ENCODE measurements at places on chromosomes 3 and 15.

GRCh38 chr15:50246631-50247030 is 18.9 kb downstream of the HDC start:
- DNase-seq: no peak

- no peak for DNase-seq
Measured at GRCh38 chr3:100098784-100099070, 15.6 kb downstream of the FILIP1L start.

DNA sequence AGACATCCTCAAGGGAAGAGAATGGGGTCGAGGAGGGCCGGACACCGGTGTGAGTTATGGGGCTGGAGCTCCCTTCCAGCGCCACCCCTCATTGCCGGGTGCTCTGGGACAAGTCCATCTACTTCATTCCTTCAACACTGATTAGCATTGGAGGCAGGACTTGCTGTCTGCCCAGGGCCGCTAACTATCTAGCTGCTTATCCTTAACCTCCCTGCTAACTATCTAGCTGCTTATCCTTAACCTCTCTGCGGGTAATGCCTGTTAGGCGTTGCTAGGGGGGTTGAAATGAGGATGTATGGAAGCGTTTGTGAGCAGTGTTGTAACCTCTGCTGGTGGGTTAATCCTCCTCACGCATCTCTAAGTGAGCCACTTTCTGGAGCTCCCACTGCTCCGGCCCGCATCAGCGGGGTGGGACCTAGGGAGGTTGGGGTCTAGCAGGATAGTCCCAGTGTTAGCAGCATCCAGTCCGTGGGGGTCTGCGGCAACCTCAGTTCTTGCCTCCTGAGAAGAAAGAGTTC is 10.9 kb upstream of the CHAC1 start:
- DNase-seq: no peak

DNA sequence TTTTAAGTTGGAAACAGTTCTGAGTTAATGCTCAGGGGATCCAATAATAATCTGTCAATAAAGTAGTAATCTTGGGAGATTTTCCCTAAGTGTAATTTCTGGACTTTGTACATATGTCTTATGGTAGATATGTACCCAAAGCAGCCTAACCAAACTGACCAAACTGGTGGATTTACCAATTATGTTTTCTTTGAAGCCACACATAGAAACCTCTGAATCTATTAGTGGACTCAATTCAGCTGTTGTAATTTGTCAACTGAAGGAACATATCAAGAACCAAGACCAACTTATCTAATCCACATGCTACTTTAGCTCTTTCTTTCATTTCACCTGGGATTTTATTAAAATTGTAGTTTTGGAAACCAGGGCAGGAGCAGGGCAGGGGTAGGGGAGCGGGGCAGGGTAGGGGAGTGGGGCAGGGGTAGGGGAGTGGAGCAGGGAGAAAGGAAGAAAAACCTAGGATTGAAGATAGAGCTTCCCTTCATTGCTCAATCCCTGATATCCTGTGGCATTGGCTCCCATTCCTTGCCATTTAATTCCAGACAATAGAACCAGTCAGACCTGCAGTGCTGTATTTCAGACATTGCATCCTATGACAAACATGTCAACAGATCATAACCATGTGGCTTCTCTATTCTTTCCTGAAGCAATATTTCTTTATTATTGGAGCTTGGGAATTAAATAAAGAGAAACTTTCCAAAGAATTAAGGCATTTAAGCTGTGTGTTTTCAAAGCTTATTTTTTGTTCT is 101.8 kb downstream of the NFKBIZ start:
- no peak for DNase-seq

GRCh38 chr3:161879470-161879869 is 382.9 kb downstream of the OTOL1 start:
- DNase-seq: no peak

DNA sequence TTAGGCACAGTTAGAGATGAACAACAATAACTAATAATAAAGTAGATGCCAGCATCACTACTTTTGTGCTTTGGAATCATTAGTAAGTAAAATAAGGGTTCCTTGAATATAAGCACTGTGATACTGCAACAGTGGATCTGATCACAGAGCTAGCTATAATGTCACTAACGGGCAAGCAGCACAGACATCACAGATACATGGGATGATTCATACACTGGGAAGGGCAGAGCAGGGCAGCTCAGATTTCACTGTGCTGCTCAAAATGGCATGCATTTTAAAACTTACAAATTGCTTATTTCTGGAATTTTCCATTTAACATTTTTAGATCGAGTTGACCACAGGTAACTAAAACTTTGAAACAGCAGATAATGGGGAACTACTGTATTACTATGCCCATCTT is 476.6 kb downstream of the FHIT start:
- no peak for DNase-seq

DNA sequence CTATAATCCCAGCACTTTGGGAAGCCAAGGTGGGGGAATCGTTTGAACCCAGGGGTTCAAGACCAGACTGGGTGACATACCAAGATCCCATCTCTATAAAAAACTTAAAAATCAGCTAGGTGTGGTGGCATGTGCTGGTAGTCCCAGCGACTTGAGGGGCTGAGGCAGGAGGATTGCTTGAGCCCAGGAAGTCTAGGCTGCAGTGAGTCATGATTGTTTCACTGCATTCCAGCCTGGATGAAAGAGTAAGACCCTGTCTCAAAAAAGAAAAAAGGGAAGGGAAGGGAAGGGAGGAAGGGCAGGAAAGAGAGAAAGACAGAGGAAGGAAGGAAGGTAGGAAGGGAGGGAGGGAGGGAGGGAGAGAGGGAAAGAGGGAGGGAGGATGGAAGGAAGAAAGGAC is 133.7 kb upstream of the LRRN1 start:
- no peak for DNase-seq

GRCh38 chr3:9349321-9350117 is 13.3 kb upstream of the THUMPD3 start:
- no peak for DNase-seq

DNA sequence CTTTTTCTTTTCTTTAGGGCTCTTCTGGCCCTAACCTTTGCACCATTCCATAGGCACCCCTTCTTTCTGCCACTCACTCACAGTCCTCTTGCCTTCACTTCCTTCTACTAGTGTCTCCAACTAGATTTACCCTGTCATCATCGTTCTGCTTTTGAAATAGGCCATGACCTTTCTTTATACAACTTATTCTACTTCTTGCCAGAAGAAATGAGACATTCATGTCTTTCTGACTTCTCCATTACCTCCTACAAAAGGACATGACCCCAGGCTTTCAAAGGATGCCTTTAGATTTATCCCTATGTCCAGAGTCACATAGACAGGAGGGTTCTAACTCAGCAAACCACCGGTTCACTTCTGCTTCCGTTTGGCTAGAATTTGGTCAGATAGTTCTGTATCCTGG is 336.4 kb upstream of the LRRFIP2 start:
- no peak for DNase-seq

- no peak for DNase-seq
Measured at GRCh38 chr15:48309740-48310139, 21.5 kb upstream of the DUT start.

DNA sequence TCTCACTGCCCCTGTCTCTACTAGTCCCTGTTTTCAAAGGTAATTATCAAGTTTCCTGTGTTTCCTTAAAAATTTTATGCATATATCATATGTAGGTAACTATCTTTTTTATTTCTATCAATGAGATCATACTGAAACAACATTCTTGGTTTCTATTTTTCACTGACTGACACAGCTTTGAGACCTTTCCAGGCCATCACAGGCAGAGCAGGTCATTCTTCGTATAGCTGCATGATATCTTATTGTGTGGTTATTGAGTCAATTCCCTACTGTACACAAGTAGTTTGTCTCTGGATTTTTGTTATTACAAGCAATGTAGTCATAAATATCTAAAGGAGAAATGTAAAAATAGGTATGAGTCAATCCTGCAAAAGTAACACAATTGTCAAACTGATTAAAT is 169.6 kb downstream of the CFAP20DC start:
- no peak for DNase-seq

DNA sequence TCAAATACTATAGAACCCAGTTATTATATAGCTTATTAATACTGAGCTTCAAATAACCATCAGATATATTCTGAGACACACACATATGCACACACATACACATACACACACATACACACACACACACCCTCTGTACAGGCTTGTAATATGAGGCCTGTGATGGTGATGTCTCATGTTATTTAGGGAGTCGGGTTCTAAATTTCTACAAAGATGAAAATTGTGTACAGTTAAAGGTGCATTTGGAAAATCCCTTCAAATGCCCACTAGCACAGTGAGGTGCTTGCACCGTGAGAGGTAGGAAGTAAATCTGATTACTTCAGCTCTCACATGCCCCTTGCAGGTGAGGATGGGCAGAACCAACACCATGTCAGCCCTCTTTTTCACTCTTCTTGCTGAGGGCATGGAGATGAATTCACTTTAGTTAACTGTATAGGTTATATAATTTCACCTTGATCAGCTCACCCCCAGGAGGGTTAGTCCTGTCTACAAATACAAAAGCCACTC is 294.5 kb upstream of the PROK2 start:
- DNase-seq: no peak

- DNase-seq: no peak
Measured at GRCh38 chr3:117105686-117106085, 396.1 kb downstream of the TUSC7 start.

- no peak for DNase-seq
Measured at GRCh38 chr3:109644332-109644731, 307.0 kb upstream of the DPPA4 start.

- DNase-seq: no peak
Measured at GRCh38 chr3:119976214-119976613, 118.0 kb downstream of the GSK3B start.

- DNase-seq: no peak
Measured at GRCh38 chr15:99983171-99983885, 250.1 kb upstream of the LYSMD4 start.

DNA sequence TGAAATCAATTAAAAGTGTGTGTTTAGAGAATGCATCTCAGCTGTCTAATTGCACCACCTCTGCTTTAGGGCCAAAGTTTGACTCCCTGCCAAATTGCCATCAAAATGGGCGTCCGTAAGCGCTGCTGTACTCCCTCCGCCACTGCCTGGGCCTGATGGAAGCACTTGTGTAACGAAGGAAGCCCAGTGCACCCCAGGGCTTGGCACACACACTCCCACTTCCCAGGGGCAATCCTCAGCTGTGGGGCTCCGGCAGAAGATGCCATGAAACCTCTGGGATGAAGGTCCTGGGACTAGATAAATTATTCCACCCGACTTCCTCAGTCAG is 137.8 kb downstream of the RORA start:
- no peak for DNase-seq

DNA sequence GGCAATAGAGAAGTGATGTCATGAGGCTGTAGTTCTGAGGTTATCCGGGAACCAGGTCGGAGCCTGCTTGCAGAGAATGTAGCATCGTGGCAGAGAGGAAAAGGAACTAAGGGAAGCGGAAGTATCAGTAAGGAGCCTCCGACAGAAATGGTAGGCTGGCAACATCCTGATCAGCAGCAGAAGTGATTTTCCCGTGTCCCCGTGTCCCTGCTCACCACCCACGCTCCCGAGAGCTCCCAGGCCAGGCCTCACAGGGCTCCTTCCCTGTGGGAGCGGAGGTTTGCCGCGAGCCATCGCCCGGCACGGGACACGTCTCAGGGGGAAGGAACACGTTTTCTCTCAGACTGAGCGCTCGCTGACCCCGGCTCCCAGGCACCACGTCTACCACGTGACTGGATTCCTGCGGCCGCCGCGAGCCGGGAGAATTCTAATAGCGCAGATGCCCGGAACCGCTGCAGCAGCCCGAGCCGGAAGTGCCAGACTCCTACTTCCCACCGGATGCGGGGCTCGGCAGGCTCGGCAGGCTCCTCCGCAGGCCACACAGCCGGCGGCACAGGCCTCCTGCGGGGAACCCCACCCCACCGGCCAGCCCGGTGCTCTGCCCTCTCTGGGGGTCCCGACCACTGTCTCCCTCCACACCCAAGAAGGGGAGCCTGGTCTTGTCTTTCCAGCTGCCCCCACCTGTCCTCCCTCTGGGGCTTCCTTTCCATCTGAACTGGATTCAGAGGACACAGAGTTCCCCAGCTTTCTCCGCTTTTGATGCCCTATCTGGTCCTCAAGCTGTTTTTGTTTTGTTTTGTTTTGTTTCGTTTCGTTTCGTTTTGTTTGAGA is 99.3 kb downstream of the BDH1 start:
- peak; percentile 39 for DNase-seq

GRCh38 chr3:171508676-171509075 is 48.5 kb upstream of the TNIK start:
- no peak for DNase-seq

GRCh38 chr3:54550221-54550977 is 377.5 kb downstream of the LRTM1 start:
- DNase-seq: no peak

- DNase-seq: no peak
Measured at GRCh38 chr3:65151666-65152065, 463.9 kb upstream of the ADAMTS9 start.

DNA sequence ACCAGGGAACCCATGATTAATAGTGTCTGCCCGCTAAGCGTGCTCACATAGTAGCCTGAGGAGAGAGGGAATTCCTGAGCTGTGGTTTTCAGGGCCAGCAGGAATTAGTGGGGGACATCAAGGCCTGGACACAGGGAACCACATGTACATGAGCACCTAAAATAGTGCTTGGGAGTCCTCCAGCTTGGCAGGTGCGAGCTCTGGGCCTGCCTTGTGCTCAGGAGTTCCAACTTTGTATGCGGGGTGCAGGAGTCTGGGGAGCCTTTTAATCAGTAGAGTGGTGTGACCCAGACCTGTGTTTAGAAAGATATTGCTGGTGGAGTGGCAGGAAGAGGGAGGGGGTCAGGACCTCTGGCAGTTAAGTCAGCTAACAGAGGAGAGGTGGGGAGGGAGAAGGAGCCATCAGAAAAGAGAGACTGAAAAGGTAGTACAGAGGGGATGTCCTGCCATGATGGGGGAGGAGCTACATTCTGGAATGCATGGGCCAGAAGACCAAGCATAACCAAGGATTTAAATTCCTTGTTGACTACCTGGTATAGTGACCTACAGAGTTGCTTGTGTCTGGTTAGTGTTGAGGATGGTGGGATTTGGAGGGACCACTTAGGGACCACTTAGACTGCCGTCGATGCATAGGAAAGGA is 1.9 kb downstream of the DAG1 start:
- DNase-seq: no peak

GRCh38 chr3:45968149-45968548 is 24.9 kb downstream of the CXCR6 start:
- DNase-seq: no peak

GRCh38 chr3:185207931-185208746 is 45.7 kb downstream of the EHHADH start:
- no peak for DNase-seq

- no peak for DNase-seq
Measured at GRCh38 chr3:25863416-25863959, 73.6 kb downstream of the OXSM start.

DNA sequence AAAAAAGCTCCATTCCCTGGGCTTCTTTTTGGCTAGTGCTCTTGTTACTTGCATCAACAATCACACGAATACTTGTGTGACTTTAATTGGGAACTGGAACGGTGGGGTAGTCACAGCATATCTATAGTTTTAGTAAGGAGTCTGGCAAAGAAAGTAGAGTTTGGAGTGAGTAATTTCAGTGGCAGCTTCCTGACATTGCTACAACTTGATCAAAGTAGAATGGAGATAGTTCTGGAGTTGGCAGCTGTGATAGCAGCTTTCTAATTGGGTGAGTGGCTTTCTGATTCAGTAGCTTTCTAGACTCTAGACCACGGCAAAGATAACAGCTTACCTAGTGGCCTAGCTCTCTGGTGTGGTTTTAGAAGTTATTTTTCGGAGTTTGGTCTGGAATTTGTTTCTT is 475.0 kb downstream of the TUSC7 start:
- no peak for DNase-seq

Data from CD4-positive, alpha-beta memory T cell (primary cell).